Activated CD8-positive, alpha-beta memory T cell treated with anti-CD3 and anti-CD28 coated beads for 48 hours (primary cell): ENCODE measurements at places on chromosomes 3 and 15.

DNA sequence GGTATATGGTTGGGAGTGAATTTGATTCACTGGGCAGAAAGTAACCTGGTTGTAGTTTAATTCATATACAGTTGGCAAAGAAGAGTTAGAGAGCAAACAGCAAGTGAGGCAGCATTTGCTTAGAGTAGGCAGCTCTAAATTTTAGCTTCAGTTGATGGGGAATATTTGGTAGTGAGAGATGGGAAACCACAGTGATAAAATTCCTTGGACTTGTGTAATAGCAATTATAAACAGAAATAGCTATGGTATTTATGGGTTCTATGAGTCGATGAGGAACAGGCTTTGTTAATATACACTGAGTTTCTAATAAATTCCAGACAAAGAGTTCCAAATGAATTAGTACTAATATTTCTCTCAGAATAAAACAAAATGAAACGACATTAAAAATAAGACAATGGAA, 894.0 kb downstream of the ROBO2 start:
- DNase-seq: no peak

DNA sequence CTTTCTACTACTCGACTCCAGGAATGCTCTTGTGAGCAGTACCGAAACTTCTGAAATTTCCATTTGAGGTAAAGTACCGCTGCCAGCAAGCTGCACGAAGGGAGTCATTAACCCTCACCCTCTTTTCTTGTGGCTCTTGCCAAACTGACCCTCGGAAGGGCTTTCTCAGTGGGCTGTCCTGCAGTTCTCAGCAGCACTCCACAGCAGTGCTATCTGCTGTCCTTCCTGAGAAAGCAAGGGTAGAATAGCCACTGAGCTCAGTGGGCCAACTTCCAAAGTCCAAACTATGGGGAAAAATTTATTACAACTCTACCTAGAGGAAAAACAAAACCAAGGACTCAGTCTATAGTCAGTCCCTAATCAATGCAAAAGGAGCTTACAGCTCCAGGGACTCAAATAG, 38.5 kb upstream of the COL8A1 start:
- DNase-seq: no peak

GRCh38 chr3:32325201-32325600, 66.5 kb upstream of the CMTM7 start:
- no peak for DNase-seq

DNA sequence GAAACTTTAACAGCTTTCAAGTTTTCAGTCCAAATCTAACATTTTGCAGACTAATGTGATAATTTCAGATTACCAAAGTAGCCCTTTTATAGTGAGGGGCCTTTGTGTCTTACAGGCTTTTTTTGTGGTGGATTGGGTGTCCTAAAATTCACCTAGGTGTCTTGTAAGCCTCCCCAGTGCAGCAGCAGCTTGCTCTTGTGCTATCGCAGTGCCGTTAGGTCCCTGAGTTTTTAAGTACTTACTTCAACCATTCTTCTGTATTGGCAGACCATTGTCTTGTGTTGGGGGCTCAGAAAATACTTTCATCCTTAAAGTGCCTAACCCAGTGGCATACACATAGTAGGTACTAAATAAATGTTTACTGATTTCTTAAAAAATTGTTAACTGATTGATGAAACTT, 2.1 kb downstream of the PDE8A start:
- no peak for DNase-seq

GRCh38 chr15:70072479-70072878, 25.2 kb downstream of the TLE3 start:
- no peak for DNase-seq

DNA sequence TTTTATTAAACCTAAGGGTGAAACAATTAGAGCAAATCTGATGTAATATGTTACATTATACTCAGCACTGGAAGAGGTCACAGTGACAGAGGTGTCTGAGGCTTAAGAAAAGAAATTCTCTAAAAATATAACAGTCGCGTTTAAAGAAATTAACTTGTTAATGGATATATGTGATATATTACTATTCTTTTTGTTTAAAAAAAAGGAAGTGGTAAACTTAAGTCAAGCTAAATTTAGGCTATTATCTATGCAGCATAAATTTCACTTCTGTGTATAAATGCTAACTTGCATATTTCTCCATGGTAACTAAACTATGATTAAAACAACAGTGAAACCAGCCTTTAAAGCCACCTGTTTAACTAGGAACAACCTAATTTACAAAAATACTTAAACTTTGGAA, 191.3 kb downstream of the FOXP1 start:
- no peak for DNase-seq
